Tongue (tissue), 3 donors: ENCODE measurements at places on chromosomes 12 and 14.

DNA sequence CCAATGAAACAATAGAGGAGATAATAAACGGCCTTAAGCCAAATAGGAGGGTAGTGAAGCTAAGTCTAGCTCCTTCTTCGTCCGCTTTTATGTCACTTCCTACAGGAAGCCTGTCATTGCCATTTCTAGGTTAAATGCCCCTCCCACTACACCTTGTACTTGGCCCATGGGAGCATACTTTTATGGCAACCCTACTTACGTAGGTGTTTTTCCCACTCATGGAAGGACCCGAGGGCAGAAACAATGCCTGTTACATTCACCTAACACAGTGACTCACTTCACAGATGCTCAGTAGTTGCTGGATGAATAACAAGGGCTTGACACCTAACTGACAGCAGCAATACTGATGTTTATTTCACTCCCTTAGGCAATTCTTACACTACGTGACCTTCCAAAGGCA is 44.5 kb downstream of the ALKBH1 start:
- DNase-seq = no peak

- DNase-seq = peak; percentile 65
These were observed 17.8 kb downstream of the ACSS3 start for GRCh38 chr12:81095501-81096232.

GRCh38 chr12:111056618-111057521 is 136.5 kb upstream of the MYL2 start:
- no peak for DNase-seq

DNA sequence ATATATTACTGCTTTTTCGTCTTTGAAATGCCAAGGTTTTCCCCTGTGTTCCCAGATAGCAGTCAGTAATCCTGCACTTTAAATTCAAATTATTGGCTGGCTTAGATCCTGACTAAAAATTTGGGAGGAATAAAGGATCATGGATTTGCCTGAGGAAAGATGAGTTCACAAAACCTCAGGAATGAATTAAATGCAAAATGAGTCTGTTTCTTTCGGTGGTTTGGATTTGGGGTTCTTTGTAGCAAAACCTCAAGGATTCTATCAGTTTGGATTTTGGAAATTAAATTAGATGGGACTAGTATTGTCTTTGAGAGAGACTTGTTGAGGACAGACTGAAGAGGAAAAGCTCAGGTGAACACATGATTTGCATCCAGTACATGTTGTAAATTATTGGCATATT is 36.1 kb downstream of the PPFIBP1 start:
- no peak for DNase-seq

DNA sequence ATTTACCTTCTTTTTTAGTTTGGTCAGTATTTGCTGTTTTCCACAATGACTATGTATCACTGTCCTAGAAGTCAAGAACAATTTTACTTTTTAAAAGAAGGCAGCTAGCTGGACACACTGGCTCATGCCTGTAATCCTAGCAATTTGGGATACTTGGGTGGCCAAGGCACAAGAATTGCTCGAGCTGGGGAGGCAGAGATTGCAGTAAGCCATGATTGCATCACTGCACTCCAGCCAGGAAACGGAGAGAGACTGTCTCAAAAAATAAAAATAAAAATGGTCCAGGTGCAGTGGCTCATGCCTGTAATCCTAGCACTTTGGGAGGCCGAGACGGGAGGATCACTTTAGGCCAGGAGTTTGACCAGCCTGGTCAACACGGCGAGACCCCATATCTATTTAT is 28.3 kb downstream of the MDM1 start:
- DNase-seq = no peak

- DNase-seq = peak; percentile 45
These were observed 161.1 kb downstream of the BTG1 start for GRCh38 chr12:91984556-91984955.

GRCh38 chr14:56887216-56887615 is 76.9 kb upstream of the OTX2 start:
- DNase-seq = peak; percentile 28

- DNase-seq = no peak
These were observed 239.4 kb downstream of the C12orf75 start for GRCh38 chr12:105569886-105570285.

DNA sequence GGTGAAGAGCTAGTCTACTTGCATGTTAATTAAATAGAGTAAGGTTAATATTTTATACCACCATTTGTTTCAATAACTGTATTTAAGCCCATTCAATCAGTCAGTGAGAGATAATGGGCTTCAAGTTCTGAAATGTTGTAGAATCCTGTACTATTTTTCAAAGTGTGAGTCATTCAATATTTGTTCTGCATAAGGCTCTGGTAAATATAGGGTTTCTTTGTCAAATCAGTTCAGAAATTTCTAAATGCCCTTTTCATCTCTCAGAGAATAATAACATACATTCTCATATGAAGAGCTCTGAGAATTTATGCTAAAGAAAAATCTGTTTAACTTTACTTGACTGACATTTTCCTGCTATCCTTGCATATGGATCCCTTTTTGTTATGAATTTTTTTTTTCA is 493.3 kb downstream of the TMTC2 start:
- no peak for DNase-seq

- DNase-seq = no peak
These were observed 236.0 kb downstream of the ATP23 start for GRCh38 chr12:58177366-58177765.

DNA sequence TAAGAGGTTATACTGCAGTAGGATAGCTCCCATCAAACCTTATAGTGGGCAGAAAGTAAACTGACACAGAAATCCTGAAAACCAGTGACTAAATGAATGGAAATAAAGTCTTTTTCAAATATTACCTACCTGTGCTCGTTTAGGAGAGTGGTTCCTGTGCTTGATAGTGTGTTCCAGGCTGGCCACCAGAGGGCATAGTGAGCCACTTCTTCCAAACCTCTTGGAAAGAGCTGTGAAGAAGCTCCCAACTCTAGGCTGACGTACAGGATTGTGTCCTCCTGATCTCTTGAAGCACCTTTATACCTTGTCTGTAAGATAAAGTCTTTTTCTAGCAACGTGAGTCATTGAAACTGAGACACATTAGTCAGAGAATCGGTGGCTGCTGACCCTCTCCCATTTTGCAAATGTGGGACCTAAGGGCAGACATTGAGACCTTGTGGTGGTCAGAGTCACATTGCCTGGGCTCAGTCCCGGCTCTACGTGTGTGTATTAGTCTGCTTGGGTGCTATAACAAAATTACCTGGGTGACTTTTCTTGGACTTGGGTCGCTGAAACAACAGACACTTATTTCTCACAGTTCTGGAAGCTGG is 17.6 kb downstream of the TDP1 start:
- peak; percentile 84 for DNase-seq

DNA sequence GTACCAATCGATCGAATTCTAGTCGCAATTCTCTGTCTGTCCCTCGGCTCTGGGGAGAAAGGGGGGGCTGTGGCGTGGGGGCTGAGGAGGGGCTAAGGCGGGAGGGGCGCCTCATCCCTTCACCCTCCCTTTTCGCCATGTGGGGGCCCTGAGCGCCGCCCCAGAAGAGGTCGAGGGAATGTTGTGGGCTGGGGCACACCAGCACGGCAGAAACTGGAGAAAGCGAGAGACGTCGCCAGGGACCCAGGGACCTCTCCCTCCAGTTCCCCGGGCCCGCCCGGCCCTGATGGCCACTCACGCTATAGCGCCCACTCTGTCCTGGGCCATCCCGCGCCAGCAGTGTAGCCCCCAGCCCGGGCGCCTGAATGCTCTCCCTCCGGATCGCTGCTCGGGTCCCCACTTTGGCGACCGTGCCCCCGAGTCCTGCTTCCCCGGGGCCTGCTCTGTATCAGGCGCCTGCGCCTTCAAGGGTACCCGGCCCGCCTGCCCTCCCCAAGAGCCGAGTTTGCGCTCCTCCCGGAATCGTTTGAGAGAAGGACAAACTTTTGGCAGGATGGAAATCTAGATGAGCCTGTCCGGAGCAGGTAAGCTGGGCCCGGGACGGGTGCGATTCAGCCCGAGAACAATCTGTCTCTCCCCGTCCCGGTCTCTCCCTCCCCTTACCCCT is 62.6 kb downstream of the SMUG1 start:
- no peak for DNase-seq

- peak; percentile 44 for DNase-seq
These were observed 190.5 kb downstream of the PHETA1 start for GRCh38 chr12:111178181-111179081.

- no peak for DNase-seq
These were observed 87.9 kb downstream of the GAS2L3 start for GRCh38 chr12:100661300-100661951.

- DNase-seq = no peak
These were observed 212.8 kb upstream of the CAND1 start for GRCh38 chr12:67056329-67056728.

- DNase-seq = no peak
These were observed 49.6 kb downstream of the FOXN4 start for GRCh38 chr12:109259545-109259895.

- DNase-seq = no peak
These were observed 45.1 kb downstream of the MYF5 start for GRCh38 chr12:80761838-80762237.

DNA sequence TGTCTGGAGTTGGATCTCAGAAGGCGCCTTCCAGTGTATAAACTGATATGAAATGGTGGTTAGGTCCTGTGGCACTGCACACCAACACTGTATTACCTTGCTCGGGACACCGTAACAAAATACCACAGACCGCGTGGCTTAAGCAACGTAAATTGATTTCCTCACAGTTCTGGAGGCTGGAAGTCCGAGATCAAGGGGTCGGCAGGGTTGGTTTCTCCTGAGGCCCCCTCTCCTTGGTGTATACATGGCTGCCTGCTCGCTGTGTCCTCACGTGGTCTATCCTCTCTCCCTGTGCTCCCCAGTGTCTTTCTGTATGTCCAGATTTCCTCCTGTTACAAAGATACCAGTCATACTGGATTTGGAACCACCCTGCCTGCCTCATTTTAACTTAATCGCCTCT is 128.4 kb downstream of the FBXL14 start:
- no peak for DNase-seq

GRCh38 chr14:21041676-21042433 is at the start of gene RNASE7:
Gene RNASE7 (plus strand): TSS chr14:21042362. CDS start chr14:21042993, 631 bp downstream.
- no peak for DNase-seq

- DNase-seq = peak; percentile 41
These were observed 192.8 kb upstream of the EEA1 start for GRCh38 chr12:93121729-93122488.

DNA sequence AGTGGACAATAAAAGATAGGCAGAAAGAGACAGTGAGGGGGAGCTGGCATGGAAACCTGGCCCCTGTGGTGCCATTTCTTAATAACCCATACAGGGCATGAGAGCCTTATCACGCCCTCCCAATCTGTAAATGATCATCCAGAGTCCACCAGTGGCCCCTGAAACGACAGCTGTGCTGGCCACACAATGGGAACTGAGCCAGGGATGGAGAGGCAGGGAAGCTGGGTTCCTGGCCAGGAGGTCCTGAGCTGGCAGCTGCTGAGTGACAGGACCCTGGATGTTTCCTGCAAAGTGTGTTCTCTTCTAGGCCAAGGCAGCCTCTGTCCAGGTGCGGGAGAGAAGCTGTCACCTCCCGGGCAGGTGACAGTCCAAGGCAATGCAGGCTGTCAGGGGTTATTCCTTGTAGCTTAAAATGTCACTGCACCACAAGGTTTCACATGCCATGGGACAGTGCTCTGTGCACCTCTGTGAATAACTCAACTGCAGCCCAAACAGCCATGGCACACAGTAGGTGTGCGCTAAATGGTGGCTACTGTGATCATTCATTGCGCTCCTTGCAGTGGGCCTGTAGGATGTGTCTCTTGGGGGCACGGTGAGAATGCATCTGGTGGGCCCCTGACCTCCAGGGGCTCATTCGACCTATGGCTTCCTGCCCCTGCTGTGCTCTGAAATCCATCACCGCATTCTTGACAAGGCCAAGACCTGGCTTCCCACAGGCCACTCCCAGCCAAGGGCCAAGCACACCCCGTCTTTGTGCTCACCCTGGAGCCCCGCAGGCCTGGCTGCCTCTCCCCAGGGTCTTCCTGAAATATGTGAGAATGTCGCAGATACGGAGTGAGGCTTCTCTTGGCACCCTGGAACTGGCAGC is 46.3 kb upstream of the BCL11B start:
- peak; percentile 40 for DNase-seq
